Activated CD8-positive, alpha-beta memory T cell treated with anti-CD3 and anti-CD28 coated beads for 24 hours (primary cell): ENCODE measurements at places on chromosomes 1 and 21.

- no peak for DNase-seq
Observed at GRCh38 chr1:158049853-158050252, 56.4 kb downstream of the KIRREL1 start.

- DNase-seq: no peak
Observed at GRCh38 chr1:100431954-100432353, 79.6 kb downstream of the CDC14A start.

DNA sequence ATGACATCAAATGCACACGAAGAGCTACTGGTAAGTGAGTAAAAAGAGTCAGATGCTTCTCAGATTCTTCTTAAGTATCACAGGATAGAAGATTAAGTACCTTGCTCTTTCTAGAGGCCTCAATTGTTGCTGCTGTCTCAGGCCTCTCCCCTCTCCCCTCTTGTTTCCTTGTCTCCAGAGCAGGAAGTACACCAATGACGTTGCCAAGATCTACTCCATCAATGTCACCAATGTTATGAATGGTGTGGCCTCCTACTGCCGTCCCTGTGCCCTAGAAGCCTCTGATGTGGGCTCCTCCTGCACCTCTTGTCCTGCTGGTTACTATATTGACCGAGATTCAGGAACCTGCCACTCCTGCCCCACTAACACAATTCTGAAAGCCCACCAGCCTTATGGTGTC lies 21.3 kb upstream of the SARS1 start:
- DNase-seq: no peak

DNA sequence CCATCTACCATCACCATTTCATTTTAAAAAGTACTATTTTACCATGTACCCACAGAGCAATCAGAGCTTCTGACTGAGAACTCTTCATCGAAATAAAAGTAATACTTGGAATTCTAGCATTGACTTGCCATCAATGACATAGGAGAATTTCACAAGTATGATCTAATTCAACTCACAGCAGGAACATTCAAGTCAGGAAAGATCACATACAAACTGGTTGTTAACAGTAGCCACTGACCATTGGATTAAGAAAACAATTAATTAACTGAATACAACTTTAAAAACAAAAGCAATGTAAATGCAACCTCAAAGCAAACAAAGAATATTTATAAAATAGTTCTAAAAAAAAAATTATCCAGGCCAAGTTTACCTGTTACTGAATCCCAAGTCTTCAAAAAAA lies 18.8 kb downstream of the RNF115 start:
- no peak for DNase-seq

DNA sequence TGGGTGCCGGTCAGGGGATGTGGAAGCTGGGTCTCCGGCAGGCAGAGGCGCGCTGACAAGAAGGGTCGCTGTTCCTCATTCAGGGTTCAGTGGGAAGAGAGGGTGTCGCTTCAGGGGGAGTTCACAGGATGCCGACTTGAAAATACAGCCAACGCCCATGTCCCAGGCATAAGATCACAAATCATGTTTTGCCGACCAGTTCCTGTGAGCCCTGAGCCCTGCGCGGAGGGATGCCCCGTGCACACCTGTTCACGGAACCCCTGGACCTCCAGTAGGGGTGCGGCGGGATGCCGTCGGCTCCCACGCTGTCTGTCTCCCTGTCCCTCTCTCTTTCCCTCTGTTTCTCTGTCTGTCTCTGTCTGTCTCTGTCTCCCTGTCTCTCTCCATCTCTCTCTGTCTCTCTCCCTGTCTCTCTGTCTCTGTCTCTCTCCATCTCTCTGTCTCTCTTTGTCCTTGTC lies 26.8 kb downstream of the TP73 start:
- DNase-seq: no peak
